ENCODE measurements at places on chromosomes 1 and 21. TPM values are rescaled to one million over a fixed set of nuclear protein-coding genes. Genes with fewer than 3 reads are reported as not detected.

DNA sequence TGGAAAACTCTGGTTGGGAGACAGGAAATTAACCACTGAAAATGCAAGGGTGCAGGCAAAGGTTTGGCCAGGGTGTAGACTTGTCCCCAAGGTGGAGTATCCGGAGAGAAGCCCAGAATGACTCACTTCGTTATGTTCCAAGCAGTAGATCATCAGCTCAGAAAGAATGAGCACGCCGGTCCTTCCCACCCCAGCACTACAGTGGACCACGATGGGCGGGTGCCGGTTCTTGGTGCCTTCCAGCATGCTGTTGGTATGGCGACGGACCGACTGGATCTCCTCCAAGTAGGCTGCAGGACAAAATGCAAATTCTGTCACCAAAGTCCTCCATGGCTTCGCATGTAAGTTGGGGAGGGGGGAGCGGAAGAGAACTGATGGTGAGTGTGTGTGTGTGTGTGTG is 83.4 kb downstream of the SMYD2 start:
- DNase-seq, result no peak

DNA sequence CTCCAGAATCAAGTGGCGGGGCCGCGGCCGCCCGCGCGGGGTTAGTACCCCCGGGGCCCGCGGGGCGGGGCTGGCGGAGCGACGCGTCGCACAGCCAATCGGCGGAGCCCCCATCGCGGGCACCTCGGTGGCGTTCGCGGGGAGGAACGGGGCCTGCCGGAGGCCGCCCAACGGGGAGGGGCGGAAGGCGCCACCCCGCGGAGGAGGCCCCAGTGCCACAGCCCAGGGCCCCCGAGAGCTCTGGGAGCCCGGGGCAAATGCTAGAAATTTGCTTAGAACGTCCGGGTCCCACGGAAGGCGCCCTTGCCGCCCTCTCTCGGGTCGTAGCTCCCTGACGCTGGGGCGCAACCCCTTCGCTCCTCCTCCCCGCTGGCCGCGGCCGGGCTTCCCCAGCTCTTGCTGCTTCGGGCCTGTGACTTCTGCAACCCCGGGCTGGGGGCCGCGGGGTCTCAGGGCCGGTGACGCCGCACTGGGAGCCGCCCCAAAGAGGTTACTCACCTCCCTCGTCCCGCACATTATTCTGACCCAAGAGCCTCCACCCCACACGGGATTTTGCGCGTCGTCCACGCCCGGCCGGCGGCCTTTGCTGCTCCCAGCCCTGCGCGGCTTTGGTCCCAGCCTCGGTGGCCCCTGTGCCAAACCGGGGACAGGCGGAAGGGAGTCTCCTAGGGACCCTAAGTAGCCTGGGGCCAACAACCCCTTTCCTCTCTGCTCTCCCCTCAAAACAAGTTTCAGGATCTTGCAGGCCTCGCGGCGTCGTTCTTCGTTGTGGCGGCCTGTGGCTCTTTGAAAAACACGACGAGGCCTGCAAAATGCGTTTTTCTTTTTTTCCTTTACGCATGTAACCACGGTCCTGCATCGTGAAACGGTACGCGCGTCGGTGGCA is at the start of gene RUNX3:
Gene RUNX3 (minus strand): TSS at position 17 of the 886 bp plus-strand sequence. CDS start 408 bp downstream, outside the sequence.
- DNase-seq, result peak; percentile 87

The CHODL gene
- total RNA-seq, result 0.57 TPM

- peak; percentile 94 for DNase-seq
Measured at GRCh38 chr1:167714439-167715156, 7.2 kb upstream of the MPZL1 start.

The CD48 gene
- total RNA-seq, result 1.00 TPM

GRCh38 chr1:210755991-210756659 is 377.8 kb downstream of the KCNH1 start:
- no peak for DNase-seq
